AG09309 (cell line): ENCODE measurements at places on chromosomes 16 and 17.

GRCh38 chr17:61475726-61476125, 23.5 kb downstream of the TBX4 start:
- DNase-seq: no peak

DNA sequence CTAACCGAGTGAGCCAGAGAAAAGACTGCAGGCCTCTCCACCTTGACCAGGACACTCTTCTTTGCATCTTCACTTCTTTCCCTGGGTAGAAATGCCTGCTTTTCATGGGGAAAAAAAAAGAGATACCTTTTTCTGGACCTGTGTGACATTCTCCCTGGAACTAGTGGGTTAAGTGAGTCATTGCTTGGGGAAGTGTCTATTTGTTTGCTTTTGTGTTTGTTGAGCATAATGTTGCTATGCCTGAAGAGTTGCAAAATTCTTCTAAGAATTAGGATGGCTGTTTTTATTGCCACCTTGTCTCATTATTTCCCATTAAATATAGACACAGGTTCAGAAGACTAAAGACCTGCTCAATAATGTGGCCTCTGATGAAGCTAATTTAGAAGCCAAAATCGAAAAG, 18.8 kb downstream of the CLUAP1 start:
- no peak for DNase-seq

- no peak for DNase-seq
Measured at GRCh38 chr16:57883953-57884654, 81.8 kb upstream of the KIFC3 start.

DNA sequence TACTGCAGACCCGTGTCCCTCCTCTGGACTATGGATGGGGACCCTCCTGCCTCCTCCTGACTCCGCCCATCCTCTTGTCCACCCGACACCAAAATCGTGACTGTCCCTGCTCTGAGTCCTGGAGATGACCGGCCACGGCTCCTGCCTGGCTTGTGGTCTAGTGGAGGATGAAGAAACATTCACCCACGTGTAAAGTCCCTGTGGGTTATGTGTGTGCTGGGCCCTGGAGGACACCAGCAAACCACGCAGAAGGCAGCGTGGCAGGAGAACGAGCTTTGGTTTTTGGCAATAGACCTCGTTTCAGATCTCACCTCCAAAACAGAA, 11.9 kb downstream of the SPNS2 start:
- DNase-seq: no peak

- DNase-seq: no peak
Measured at GRCh38 chr16:85369741-85370528, 243.2 kb upstream of the GSE1 start.

DNA sequence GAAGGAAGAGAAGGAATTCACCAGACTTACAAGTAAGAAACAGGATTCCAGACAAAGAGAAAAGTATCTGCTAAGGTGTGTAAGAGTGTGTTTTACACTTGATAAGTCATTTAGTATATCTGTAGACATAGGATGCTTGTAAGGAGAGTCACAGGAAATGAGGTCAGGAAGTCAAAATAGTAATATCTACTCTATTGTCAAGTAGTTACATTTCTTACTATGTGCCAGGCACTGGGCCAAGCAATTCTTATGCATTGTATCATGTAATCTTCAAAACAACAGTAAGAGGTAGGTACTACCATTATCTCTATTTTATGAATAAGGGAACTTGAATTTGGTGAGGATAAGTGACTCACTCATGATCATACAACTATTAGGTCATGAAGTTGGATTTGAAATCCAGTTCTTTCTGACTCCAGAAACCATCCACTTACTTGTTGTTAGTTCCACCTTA, 129.1 kb downstream of the SNX11 start:
- DNase-seq: no peak

DNA sequence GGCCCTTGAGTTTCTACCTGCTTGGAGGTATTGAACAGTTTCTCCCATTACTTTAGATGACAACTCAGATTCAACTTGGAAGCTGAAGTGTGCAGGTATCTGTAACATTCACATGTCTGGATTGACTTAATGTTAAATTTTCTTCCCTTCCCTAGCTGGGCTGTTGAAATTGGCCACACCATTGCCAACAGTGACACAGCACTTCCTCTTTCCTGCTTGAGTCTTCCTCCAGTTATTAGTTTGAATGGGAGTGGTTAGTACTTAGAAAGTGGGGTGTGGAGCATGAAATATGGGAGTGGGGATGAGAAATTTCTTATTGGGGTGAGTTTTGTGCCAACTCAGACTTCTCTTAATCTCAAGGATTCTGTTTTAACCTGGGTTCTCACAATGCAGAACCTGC, 454.9 kb downstream of the KCNJ2 start:
- DNase-seq: no peak

- DNase-seq: no peak
Measured at GRCh38 chr16:84950906-84951305, 60.4 kb downstream of the ZDHHC7 start.

DNA sequence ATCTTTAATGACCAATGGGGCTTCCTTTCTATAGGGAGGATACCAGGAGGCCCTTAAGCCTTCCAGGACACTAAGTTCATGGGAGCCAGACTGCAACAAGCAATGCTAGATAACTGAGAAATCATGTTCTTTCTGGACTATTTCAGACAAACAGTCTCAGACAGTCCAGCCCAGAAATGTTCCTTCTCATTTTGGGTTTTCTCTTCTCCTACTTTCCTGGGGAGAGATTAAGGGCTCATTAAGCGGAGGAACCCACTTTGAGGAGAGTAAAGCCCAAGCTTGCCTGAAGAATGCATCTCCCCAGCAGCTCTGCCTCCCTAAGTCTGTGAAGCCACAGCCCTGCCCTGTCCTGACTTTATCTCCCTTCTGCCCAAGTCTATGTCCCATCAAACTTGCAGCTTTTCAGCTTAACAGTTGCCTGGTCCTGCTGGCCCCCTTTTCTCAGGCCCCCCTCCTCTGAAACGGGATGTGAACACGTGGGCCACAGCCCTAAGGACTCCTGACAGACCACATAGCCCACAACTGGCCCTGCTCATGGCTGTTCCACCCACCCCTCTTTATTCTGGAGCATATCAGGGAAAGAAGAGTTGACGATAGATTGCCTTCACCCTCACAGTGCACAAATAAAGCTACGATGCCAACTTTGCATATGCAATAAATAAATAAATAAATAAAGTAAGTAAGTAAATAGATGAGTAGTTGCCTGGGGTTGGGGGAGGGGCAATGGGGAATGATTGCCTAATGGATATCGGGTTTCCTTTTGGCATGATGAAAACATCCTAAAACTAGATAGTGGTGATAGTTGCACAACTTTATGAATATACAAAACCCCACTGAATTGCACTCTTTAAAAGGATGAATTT, 111.0 kb downstream of the N4BP1 start:
- peak; percentile 64 for DNase-seq

GRCh38 chr17:31843070-31843745, 15.8 kb downstream of the COPRS start:
- no peak for DNase-seq

GRCh38 chr16:10769381-10769780, 25.7 kb downstream of the NUBP1 start:
- no peak for DNase-seq

DNA sequence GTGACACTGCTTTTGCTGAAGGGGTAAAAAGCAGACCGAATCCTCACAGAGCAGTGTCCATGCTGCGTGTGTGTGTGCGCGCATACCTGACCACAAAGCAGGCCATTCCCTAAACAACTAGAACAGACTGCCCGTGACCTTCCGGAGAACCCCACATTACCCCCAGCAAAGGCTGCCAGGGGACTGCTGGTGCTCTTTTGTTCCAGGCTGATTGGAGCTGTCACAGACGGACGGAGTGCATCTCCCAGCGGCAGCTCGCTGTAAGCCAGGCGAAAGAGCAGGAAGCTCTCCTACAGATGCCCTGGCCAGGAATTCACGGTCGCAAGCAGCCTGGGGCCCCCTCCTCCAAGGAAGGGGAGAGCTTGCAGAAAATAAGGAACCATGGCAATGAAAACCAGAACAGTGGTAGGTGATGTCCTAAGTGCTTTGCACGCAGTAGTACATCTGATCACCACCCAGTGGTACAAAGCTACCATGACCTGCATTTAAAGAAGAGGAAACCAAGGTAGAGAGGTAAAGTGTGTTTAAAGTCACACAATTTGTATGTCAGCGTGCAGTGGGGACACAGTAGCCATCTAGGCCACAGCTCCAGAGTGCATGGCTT, 153.4 kb upstream of the DYNLRB2 start:
- no peak for DNase-seq

DNA sequence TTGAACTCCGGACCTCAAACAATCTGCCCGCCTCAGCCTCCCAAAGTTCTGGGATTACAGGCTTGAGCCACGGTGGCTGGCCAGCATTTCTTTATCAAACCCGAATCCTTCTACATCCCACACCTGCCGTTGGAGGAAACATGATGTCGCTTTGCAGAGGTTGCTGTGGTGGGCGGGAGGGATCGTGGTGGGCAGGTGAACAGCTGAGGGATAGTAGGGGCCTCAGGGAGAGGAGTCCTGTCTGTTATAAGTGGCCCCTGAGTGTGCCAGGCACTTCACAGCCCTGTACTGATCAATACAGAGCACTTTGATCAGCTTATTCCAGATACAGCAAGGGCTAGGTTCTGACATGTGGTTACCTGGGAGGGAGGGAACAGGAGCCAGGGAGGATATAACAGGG, 76.5 kb downstream of the CYLD start:
- no peak for DNase-seq

DNA sequence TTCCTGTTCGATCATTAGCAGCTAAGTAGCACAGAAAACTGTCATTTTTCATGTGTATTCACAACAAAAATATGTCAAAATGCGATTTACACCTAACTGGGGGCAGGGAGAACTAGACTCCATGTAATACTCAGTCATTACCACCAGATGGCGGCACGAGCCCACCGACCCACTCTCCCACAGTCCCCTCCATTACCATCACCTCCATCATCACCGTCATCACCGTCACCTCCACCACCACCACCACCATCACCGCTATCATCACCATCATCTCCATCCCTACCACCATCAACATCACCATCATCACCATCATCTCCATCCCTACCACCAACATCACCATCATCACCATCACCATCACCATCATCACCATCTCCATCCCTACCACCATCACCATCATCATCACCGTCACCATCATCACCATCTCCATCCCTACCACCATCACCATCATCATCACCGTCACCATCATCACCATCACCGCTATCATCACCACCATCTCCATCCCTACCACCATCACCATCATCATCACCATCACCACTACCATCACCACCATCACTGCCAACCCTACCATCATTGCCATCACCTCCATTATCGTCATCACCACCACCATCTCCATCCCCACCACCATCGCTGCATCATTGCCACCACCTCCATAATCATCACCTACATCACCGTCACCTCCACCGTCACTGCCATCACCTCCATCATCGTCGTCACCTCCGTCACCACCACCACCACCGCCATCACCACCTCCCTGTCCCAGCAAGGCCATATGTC, 14.4 kb downstream of the NDUFAF8 start:
- DNase-seq: no peak

GRCh38 chr16:54135361-54136275, 151.0 kb downstream of the IRX3 start:
- DNase-seq: peak; percentile 41

GRCh38 chr17:35021520-35022380, 41.4 kb downstream of the LIG3 start:
- no peak for DNase-seq

GRCh38 chr17:79555543-79555942, 55.3 kb downstream of the RBFOX3 start:
- DNase-seq: no peak

- no peak for DNase-seq
Measured at GRCh38 chr17:66692421-66692690, 142.6 kb upstream of the CACNG5 start.

DNA sequence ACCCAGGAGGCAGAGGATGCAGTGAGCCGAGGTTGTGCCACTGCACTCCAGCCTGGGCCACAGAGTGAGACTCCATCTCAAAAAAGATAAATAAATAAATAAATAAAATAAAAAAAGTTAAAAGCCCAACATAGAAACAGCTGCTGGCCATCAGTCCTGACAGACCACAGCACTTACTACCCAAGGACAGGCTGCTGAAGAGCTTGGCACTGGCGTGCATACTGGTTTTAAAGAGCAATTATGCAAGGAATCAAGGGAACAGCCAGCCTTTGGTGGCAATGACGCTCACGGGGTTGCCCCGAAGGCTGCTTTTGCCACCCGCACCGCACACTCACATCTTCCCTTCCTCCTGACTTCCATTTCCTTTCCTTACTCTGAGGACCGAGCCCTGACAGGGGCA, 4.2 kb downstream of the PLD6 start:
- no peak for DNase-seq

GRCh38 chr17:1511290-1511689, 5.1 kb downstream of the INPP5K start:
- no peak for DNase-seq

GRCh38 chr17:72588961-72589360, 468.1 kb downstream of the SOX9 start:
- DNase-seq: no peak

DNA sequence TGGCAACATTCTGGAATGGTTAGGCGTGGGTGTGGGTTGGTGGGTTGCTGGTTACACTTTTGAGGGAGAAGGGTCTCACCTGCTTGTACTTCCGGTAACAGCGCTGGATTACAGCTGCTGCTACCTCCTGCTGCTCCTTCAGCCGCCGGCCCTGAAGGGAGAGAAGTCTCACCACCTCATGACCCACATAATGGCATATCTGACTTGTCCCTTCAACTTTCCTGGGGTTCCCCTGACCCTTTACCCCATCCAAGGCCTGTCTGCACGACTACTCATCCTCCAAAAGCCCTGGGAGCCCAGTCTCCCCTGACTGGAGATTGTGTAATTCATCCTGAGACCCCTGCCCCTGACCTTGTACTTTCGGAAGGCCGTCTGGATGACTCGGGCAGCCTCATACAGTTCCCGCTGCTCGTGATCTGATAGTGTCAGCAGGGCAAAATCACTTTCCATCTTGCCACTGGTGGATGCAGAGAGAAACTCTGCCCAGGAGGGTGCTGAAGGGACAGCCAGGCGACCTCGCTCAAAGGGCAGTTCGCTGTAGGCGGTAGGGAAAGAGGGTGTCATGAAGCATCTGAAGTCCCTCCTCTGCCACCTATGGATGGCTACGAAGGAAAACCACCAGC, 2.0 kb upstream of the SPAG7 start:
- DNase-seq: no peak

DNA sequence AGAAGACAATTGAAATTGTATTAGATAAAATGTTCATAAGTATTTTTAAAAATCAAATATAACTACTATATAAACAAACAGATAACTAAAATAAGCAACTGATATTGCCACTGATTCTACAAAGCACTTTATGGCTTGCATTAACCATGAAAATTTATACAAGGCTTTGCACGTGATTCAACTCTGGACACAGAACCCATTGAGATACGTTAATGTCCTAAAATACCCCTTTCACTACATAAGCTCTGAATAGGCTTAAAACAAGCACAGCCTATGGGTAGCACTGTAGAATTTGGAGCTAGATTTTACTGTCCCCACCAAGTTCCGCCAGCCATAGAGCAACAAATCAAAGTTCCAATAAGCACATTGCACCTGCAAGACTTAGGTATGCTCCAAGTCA, 4.5 kb downstream of the ZNF652 start:
- no peak for DNase-seq
